ENCODE measurements at places on chromosomes 3 and 15.

DNA sequence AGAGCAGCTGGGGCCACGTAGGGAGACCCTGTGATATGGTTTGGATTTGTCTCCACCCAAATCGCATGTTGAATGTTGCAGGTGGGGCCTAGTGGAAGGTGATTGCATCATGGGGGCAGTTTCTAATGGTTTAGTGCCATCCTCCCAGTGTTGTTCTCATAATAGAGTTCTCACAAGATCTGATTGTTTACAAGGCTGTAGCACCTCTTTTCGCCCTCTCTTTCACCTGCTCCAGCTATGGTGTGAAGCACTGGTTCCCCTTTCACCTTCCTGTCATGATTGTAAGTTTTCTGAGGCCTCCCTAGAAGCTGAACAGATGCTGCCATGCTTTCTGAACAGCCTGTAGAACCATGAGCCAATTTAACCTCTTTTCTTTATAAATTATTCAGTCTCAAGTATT, 198.9 kb upstream of the CBLB start:
- no peak for DNase-seq

DNA sequence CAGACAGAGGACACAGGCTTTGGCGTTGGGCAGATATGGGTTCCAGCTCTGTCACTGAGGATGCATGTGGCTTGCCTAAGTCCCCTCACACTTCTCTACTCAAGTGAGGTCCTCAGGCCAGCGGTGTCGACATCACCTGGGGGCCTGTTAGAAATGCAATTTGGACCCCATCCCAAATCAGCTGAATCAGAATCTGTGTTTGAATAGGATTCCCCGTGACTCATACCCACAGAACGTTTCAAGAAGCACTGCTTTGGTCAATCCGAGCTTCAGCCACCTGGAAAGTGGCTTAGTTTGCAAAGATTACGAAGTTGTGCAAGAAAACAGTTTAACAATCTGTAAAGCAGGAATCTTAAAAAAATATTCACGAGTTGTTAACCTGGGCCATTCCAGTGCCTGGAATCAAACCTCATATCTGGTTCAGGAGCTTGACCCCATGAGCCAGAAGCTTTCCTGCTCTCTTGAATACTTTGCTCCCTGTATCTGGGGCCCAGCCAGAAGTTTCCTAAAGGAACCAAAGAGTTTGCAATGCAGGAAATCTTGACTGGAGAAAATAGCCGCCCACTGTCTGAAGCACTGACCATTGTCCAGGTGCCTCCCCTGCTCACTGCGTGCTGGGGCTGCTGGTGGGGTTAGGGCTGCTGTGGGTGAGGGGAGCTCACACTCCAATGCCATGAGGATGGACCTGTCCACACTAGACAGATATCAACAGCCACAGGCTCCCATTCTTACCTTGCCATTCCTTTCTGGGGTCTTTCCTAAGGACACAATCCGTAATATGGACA, 208.5 kb upstream of the LINGO1 start:
- no peak for DNase-seq

- DNase-seq: no peak
These were observed 10.3 kb upstream of the KIF7 start for GRCh38 chr15:89665449-89666181.

- DNase-seq: no peak
These were observed 39.7 kb downstream of the CHCHD6 start for GRCh38 chr3:126743781-126744180.

- no peak for DNase-seq
These were observed 357.9 kb downstream of the LSAMP start for GRCh38 chr3:116087426-116087825.

GRCh38 chr3:37114251-37115145, 59.9 kb downstream of the LRRFIP2 start:
- no peak for DNase-seq

DNA sequence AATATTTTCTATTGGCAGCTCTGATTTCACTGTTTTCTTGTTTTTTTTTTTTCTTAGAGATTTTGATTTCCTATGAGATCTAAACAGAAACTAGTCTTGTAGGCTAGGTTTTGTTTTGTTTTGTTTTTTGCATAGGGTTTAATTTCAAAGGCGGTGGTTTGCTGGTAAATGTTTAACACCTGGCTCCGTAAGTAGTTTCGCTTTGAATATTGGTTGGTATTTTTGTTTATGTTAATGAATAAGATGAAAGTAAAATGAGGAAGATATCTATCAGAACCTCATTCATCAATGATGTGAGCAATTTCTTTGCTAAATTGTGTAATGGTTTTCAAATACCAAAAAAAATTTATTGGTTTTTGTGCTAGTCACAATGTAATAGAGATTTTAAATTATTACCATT, 39.7 kb upstream of the TM4SF1 start:
- no peak for DNase-seq

DNA sequence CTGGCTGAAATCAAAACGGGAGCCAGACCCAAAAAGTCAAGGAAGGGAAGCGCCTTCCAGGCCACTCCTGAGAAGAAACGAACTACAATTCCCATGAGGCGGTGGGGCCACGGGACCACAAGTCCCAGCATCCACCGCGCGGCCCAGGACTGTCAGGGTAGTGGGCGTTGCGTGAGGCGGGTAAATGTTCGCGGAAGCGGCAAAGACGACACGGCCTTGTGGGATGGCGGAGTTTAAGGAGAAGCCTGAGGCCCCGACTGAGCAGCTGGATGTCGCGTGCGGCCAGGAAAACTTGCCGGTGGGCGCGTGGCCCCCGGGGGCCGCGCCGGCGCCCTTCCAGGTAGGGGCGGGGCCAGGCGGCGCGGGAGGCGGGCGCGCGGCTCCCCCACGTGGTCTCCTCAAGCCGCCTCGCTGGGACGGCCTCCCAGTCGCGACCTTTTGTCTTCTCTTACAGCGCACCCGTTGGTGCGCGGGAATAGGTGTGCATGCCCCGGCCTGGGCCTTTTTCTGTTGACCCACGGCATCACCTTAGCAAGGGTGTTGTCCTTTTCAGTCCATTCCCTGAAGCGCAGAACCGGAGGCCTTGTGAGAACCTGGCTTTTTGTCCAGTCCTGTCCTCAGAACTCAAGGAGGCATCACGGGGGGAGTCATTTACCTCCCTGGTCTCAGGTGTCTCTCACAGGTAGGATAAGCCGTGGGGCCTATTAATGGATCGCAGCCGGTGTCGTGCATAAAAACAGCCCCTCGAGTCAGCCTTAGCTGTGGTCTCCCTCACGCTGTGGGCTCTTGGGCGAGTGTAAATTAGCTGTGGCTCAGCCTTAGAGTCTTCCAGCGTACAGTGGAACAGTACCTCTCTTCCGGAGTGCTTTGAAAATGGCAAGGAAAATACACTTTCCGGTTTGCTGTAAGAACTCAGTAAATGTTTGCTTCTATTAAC, at the start of gene SETMAR:
Gene SETMAR (plus strand): TSS at position 183 of the 937 bp plus-strand sequence. CDS start 2 bp downstream, at position 185.
- peak; percentile 67 for DNase-seq

DNA sequence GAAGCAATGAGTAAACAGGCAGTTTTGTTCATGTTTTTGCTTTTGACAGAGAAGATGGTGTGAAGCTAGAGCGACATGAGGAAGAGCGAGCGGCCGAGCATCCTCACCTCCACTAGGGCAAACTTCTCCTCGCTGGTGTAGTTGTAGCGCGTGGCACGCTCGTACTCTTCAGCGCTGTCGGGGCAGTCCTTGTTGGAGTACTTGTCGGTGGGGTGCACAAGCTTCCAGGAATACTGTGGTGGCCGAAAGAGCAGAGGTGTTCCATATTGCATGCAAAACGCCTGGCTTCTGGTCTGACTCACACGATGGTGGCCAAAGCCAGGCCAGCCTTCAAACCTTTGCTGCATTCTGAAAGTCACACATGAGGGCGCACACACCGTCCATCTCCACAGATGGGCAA, 54.3 kb downstream of the CYFIP1 start:
- no peak for DNase-seq

- DNase-seq: no peak
These were observed 16.1 kb downstream of the ZNF80 start for GRCh38 chr3:114221165-114221880.

DNA sequence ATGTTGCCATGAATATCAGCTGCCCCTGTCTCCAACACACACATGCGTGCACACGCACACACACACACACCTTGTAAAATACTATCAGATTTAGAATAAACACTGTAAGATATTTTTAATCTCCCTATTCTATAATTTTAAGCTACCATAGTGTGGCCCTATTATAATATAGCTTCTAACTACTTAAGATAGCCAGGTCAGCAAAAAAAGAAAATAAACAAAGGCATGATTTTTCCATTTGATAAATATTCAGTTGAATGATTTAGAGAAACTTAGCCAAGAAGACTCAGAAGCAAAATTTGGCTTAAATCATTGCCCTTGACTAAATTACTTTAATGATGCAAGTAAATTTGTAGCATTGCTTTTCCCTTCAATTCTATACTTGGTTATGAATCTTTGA, 162.2 kb downstream of the ALCAM start:
- no peak for DNase-seq

DNA sequence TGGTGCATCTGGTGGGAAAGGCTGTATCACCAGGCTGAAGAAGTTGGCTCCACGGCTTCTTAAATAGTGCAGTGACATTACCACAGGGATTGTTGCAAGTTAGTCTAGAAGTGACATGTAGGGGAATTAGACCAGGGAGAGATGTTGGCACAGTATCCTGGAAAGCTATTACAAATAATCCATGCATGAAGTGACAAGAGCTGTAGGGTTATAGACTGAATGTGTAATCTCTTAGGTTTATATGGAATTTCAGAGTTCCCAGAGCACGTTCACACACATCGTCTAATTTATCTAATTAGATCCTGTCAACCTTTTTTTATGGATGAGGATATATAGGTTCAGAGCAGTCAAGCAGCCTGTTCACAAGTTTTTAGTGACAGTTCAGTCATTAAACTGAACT, 37.3 kb upstream of the APH1B start:
- DNase-seq: no peak

GRCh38 chr3:127233371-127233770, 40.4 kb downstream of the PRR23E start:
- DNase-seq: no peak

GRCh38 chr15:68429691-68430470, 2.1 kb downstream of the ITGA11 start:
- no peak for DNase-seq

- peak; percentile 37 for DNase-seq
These were observed 30.4 kb upstream of the ALDH1A3 start for GRCh38 chr15:100849021-100849854.

DNA sequence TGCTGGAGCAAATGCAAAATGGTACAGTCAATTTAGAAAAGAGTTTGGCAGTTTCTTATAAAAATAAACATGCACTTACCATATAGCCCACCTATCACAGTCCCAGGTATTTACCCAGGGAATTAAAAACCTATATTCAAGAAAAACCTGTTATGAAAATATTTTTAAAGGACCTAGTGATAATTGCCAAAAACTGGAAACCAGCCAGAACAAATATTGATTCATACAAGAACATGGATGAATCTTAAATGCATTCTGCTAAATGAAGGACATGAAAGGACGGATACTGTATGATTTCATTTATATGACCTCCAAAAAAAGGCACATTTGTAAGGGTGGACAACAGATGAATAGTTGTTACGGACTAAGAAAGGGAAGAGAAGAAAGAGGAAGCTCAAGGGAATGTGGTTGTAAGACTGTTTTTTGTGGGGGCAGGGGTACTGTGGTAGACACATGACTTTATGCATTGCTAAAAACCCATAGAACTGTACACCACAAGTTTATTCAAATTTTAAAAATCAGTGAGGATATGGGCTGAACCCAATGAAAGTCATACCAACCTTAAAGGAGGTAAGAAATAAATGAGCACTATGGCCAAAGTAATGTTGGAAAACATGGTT, 61.0 kb downstream of the ZBBX start:
- DNase-seq: no peak

DNA sequence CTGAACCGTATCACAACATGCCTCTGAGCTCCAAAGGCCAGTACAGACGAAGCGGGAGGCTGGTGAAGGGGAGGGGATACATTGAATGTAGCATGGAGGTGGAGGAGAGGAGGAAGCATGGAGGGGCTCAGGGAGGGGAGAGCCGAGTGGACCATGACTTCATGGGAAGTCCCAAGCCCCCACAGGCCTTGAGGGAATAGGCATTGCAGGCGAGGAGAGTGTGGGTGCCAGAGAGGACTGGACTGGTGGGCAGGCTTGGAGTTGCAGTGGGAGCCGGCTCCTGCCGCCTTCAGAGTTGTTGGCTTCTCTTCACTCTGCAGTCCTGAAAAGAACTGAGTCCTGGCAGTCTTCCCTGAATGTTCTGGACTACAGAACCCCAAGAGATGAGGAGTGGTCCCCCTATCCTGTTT, 3.3 kb upstream of the RNU6-1 start:
- no peak for DNase-seq

- no peak for DNase-seq
These were observed 6.0 kb upstream of the B3GNT5 start for GRCh38 chr3:183247011-183247589.

- no peak for DNase-seq
These were observed 148.1 kb downstream of the WDR72 start for GRCh38 chr15:53611145-53611920.

DNA sequence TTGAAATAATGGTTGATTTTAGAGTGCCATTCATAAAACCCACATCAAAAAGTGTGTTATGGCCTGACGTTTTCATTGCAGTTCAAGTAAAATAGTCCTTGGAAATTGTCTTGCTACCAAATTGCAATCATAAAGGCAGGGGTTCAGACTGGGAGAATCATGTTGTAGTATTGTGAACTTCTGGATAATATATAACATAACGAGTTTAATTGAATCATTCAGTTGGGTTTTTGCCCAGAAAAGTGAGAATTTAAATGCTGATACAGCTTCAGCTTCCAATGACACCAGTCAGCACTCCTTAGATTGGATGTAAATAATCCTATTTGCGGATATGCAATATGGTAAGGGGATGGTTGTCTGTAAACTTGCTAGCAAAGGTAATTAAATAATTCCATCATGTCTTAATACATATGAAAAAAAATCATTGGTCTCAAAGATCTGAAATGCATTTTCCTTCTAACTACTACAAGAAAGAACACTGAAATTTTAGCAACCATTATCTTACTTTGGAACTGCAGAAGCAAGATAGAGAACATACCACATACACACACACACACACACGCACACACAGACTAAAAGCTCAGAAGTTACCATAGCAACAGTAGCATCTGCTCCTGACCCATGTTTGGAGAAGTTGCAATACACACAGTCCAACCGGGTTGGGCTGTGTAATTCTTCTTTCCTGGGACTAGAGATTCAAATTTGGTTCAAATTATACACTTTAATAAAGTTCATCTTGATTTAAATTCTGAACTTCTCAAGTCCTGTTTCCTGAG, 686.2 kb upstream of the NR2F2 start:
- DNase-seq: no peak

- no peak for DNase-seq
These were observed 30.5 kb upstream of the GNB5 start for GRCh38 chr15:52221730-52222129.

DNA sequence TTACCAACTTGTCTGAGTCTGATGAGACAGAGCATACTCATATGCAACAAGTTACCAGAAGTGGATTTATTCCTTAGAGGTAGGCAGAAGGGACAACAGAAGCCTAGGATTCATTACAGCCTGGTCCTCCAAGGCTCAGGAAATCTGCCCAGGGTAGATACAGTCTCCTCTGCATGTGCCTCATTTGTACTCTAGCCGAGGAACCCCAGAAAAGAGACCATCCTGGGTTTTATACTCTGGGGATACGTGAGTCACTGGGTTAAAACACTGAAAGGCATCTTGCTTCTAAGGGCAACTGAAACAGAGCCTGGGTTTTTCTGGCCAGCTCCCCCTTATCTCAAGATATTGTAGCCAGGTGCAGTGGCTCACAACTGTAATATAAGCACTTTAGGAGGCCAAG, 45.6 kb downstream of the TLNRD1 start:
- no peak for DNase-seq

GRCh38 chr3:58037141-58037910, 29.1 kb downstream of the FLNB start:
- no peak for DNase-seq
